CD4-positive, CD25-positive, alpha-beta regulatory T cell (primary cell): ENCODE measurements at places on chromosomes 4 and X.
A peak's percentile ranks its signal among the peaks of the same experiment; 100 is the strongest.

GRCh38 chr4:37392521-37393255 lies 148.1 kb downstream of the NWD2 start:
- no peaks in the 10 kb centered on the region for H3K4me1 ChIP-seq
- H3K27ac ChIP-seq = no peak overlapping the region
- no peaks in the 10 kb centered on the region for H3K36me3 ChIP-seq
- H3K4me3 ChIP-seq = no peak overlapping the region
- no peaks in the 10 kb centered on the region for H3K27me3 ChIP-seq

DNA sequence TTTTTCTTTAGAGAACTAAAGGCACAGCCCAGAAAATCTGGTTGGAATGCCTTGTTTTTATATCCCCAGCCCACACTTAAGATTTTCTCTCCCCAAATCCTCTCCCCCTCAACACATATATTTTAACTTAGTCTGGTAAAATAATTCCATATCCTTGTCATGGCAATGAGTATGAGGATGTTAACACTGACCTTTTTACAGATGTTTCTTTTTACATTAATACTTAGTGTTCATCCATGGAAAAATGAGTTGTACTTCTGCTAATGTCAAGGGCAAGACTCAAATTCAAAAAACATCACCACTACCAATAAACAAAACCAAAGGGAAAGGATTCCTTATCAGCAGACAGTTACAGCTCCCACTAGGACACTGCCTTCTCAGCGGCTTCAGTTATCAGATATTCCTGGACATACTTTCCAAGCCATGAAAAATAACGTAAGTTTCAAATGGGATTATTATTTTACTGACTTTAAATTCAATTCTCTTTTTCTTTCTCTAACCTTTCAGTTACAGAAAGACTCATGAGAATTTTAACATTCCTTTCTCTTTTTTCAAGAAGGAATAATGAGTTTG lies 83.3 kb downstream of the RASL11B start:
- H3K4me3 ChIP-seq = no peak overlapping the region
- no peak overlapping the region for H3K27ac ChIP-seq
- no peaks in the 10 kb centered on the region for H3K36me3 ChIP-seq
- H3K27me3 ChIP-seq = no peaks in the 10 kb centered on the region

- H3K4me3 ChIP-seq = no peak overlapping the region
- H3K27ac ChIP-seq = no peak overlapping the region
- no peak for DNase-seq
Observed at GRCh38 chr4:74455361-74456055, 10.6 kb downstream of the AREG start.

DNA sequence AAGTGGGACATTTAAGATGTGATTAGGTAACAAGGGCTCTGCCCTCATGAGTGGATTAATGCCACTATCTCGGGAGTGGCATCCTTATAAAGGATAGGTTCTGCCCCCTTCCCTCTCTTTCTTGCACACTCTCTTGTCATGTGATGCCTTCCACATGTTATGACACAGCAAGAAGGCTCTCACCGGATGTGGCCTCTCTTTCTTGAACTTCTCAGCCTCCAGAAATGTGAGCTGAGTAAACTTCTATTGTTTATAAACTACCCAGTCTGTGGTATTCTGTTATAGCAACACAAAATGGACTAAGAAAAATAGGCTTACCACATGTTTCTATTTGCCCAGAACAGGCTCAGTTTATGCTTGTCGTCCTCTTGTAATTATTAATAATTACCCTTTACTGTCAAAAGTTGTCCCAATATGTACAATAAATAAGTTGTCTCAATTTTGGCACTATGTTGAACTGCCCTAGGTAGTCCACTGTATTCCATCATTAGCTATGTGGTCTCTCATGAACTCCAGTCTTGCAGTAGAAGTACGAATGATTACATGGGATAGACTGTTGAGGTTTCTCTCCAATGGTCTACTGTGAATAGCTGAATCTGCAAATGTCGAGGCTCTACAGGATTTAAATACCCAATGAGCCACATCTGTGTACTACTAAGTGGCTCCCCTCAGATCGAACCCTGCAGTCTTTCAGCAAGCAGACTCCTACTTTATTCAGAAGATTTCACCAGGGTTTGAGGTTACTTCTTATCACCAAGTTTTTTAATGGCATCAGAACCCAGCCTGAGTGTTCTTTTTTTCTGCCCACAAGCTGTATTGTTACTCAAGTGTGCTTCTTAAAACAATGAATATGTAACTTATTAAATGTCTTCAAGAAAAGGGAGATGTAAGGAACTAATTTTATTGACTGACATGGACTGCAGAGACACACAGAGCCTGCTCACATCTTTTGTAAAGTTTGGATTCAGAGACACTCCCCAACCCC lies 102.0 kb upstream of the LEF1 start:
- no peak for DNase-seq
- H3K27ac ChIP-seq = no peak overlapping the region
- H3K27me3 ChIP-seq = no peaks in the 10 kb centered on the region
- no peaks in the 10 kb centered on the region for H3K4me1 ChIP-seq

DNA sequence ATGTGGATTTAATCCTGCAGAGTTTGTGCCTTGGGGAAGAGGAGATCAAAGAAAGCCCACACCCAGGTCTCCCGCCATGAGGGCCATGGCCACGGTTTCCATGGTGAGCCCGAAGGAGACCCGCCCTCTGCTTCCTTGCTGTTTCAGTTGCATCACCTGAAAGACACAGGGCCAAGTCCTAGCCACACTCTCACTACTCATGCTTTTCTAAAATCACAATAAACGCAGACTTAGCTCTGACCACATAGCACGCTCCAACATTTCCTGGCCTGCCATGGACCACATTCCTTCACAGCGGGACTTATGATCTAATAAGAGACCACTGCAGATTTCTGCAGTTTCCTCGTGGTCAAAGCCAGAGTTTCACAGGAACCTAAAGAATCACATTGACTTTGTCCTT lies 426.0 kb upstream of the NR3C2 start:
- H3K4me1 ChIP-seq = no peaks in the 10 kb centered on the region
- no peaks in the 10 kb centered on the region for H3K36me3 ChIP-seq
- H3K27me3 ChIP-seq = no peaks in the 10 kb centered on the region
- DNase-seq = no peak

- DNase-seq = no peak
- no peaks in the 10 kb centered on the region for H3K27me3 ChIP-seq
- H3K4me3 ChIP-seq = no peak overlapping the region
Observed at GRCh38 chr4:24169956-24170355, 280.1 kb upstream of the PPARGC1A start.

DNA sequence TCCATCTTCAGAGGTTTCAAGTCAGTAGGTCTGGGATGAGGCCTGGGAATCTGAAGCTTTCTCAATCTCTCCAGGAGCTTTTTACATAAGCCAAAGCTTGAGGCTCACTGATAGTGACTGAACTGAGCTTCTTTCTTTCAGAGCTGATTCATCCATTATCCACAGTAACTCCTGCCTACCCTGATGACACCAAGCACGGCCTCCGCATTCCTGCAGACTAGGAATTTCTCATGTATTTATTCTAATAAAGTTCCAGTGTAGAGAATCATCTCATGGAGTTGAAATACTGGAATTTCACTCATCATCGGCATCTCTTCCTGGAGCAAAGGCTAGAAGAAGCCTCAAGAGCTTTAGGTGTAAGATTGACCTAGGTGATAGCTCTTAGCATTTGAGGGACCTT lies 12.1 kb upstream of the DCTD start:
- DNase-seq = no peak
- H3K4me3 ChIP-seq = no peak overlapping the region
- no peaks in the 10 kb centered on the region for H3K4me1 ChIP-seq
- no peaks in the 10 kb centered on the region for H3K36me3 ChIP-seq
- peaks cover 8% of the 10 kb centered on the region for H3K27me3 ChIP-seq

GRCh38 chrX:103817502-103817901 lies 14.6 kb downstream of the RAB9B start:
- DNase-seq = peak; percentile 3
- H3K4me3 ChIP-seq = no peak overlapping the region
- no peak overlapping the region for H3K27ac ChIP-seq
- no peaks in the 10 kb centered on the region for H3K4me1 ChIP-seq
